GM04504 (cell line): ENCODE measurements at places on chromosomes 7 and 10.

GRCh38 chr10:70582793-70583668, 19.5 kb downstream of the PRF1 start:
- DNase-seq, result no peak

GRCh38 chr7:158094046-158094445, 493.6 kb downstream of the PTPRN2 start:
- no peak for DNase-seq

GRCh38 chr7:121428855-121429489, 32.9 kb upstream of the FAM3C start:
- peak; percentile 24 for DNase-seq

- DNase-seq, result no peak
These were observed 12.5 kb downstream of the NPVF start for GRCh38 chr7:25215694-25216335.

- DNase-seq, result no peak
These were observed 75.9 kb downstream of the CNOT4 start for GRCh38 chr7:135434047-135434446.

DNA sequence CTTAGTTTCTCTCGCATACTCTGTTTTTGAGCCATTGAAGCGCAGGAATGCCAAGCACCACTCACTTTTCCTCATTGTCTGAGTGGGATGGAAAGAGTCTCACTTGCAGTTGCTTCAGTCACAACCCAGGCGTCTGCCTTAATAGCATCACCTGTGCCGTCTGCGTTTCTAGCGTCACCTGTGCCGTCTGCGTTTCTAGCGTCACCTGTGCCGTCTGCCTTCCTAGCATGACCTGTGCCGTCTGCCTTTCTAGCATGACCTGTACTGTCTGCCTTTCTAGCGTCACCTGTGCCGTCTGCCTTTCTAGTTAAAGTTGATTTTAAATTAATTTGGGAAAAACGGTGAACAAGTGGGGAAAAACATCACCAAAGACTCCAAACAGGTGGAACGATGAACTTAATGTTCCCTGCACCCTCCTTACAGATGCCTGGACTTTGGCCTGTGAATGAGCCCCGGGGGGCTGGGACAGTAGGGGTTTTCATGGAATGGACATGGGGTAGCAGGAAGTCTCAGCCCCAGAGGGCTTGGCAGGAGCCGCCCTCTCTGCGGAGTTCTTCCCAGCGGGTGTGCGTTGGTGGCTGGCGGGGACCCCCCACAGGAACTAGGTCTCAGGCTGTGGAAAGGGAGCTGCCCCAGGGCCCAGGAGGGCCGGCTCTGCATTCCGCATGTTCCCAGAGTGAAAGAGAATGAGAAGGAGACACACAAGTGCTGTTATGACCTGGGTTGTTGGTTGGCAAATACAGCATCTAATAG, 3.5 kb downstream of the ZNF511 start:
- no peak for DNase-seq

DNA sequence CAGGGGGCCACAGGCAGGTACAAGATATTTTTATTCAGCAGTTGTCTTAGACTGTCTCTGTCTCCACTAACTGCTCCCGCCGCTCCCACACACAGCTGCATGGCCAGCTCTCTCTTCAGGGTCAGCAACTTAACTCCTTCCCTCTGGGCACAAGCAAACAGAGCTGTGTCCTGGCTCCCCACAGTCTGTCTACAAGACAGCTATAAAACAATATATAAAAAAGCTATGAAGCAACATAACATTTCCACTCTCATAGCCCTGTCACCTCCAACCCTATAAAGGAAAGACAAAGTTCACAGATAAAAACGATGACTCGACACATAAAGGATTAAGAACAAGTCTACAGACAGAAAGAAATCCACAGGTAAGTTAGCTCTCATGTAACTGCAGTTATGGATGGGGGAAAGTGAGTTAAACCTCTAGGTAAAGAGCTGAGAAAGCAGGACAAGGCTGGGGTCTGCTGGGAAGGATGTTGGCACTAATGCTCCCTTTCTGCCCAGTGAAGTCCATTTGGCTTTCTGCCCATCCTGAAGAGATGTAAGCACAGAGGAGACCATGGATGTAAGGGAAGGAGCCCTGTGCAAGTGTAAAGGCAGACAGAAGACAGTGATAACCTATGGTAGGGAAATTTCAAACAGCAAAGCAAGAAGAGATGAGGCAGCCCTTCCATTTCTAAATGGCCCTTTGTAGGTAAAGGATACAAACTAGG, 27.0 kb downstream of the RAPGEF5 start:
- DNase-seq, result no peak

DNA sequence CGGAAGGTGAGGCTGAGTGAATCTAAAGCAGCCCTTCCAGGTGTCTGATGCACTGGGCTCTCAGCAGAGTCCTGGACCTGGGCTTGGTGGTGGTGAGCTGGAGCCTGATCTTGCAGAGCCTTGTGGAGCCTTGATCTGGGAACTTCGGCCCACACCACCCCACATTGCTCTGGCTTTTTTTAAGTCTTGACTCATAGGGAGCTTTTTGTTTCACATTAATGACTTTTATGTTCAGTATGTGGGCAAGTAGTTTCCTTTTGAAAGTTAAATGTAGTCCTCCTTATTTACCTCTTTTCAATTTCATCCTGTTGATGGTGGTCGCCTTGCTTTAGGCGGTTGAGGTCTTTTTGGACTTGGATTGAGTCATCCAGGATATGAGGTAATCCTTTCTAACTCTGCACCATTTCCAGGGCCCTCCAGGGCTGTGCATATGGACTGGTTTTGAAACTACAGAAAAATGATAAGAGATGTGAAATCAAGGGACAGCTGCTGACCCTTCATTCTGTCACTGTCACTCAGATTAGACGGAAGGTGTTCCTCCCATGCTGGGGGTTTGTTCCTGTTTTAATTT, 2.9 kb upstream of the NRAP start:
- DNase-seq, result no peak

GRCh38 chr10:934746-935406, 3.4 kb upstream of the LARP4B start:
- no peak for DNase-seq

- DNase-seq, result no peak
These were observed 64.9 kb downstream of the ZNF37A start for GRCh38 chr10:38159004-38159403.

- no peak for DNase-seq
These were observed 4.0 kb upstream of the PLXNA4 start for GRCh38 chr7:132580277-132580676.
